ENCODE measurements at places on chromosomes 1 and 21.

- no peak for DNase-seq
These were observed 160.5 kb downstream of the PTBP2 start for GRCh38 chr1:96882096-96882495.

DNA sequence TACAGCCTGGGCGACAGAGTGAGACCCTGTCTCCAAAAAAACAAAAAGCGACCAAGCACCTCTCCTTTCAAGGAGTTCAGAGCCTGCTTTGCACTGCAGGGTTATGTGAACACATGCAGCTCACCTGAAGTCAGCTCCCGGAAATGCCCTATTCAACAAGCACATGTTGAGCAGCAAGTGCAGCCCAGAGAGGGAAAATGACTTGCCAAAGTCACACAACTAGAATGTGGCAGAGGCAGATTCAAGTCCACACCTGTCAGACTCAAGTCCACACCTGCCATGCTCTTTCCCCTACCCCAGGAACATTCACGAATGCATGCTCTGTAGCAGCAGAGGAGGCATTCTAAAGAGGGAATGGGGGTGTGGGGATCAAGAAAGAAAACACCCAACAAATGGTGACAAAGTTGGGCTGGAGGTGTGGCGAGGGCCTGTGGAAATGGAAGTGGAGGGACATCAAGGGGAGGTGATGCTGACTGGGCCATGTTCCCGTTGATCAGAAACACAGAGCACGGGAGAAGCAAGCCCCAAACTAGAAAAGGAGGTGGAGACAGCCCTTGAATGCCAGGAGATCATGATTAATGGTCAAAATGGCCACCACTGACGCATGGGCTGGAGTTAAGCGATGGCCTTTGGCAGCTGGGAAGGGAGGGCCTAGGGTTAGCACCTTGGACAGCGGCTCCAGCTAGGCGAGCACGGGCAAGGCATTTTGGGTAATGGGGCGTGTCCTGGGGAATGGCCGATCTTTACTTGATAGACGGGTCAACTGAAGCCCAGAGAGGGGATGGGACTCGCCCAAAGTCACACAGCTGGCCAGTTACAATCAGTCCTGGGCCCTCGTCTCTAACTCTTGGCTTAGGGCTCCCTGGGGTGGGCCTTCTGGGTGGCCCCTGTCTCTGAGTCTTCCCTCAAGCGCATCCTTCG, 21.5 kb downstream of the RAP1GAP start:
- DNase-seq = peak; percentile 70

- peak; percentile 45 for DNase-seq
These were observed 4.6 kb upstream of the SLC6A9 start for GRCh38 chr1:44035726-44036408.

DNA sequence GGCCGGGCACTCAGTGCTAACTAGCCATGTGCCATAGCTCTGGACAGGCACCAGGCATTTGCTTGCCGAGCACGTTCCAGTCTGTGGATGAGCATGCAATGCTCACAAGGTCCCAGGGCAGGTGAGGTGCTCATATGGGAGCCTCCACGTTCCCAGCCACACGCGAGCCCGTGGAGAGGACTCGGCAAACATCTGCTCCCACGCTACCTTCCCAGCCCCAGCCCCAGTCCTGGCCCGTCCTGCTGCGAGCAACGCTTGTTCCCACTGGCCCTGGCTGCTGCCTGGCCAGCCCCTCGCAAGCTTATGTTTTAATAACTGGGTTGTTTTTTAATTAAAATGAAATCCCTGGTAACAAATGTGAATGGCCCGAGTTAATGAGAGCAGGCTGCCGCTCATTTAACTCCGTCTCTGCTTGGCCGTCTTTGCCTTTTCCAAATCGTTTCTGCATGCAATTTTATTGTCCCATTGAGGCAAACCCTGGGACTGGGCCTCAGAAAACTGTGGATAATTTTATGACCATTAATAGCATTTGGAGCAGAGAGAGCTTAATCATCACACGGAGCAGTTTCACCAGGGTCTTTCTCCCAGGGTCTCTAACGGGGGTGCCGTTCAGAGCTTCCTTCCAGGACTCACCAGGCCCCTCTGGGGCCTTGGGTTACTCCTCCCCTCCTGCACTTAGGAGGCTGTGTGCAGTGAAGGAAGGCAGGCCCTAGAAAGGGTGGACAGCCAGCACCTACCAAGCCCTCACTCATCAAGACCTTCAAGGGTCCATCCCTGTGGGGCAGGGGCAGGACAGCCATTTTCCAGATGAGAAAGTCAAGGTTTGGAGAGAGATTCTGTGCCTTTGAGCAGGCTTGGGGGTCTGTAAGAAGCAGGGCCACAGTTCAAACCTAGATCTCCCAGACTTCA, 136.8 kb downstream of the GLIS1 start:
- no peak for DNase-seq

DNA sequence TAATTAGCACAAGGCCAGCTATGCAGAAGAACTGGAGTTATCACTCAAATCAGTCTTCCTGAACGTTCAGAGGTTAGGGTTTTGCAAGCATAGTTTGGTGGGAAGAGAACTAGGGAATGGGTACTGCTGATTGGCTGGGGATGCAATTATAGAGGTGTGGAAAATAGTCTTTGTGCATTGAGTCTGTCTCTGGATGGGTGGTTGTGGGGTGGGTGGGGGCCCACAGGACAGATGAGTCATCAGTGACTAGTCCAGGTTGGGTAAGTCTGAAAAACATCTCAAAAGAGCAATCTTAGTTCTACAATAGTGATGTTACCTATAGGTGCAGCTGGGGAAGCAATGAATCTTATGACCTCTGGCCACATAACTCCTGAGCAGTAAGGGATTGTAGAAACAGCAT, 89.7 kb upstream of the HMCN1 start:
- DNase-seq = no peak

DNA sequence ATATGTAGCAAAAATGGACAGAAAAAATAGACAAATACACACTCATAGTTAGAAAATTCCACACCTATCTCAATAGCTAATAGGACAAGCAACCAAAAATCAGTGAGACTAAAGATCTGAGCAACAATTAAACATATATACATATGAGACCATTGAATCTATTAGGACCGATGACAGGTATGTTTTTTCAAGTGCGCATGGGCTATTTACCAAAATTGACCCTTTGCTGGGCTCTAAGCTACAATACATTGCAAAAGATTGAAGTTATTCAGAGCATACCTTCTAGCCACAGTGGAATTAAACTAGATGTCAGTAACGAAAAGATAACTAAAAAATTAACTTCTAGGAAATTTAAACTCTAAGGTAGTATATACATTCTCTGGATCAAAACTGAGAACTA, 13.7 kb downstream of the CD55 start:
- DNase-seq = no peak

- no peak for DNase-seq
These were observed 42.6 kb upstream of the SRSF10 start for GRCh38 chr1:24022581-24023361.

GRCh38 chr1:53550201-53550741, 91.1 kb downstream of the DMRTB1 start:
- DNase-seq = no peak

DNA sequence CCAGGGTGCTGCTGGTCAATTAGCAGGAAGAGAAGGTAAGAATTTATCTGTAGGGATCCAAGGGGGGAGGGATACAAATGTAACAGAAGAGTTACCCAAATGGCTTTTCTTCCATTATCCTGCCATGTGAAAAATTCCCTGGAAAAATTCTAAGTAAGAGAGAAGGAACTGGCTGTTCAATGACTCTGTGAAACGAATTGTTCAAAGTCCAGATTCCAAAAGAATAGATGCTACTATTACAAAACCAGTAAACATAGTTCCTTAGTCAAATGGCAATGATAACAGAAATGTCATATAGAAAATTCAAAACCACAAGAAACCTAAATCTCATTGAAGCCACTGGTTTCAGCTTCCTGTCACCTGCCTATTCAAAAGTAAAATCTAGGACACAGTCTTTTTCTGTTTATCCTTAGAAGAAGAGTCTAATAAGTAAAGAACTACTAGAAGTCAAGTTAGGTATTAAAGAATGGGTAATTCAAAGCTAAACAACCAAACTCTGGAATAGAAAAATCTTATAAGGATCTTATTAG, 102.6 kb downstream of the ZNF644 start:
- DNase-seq = no peak

- DNase-seq = no peak
These were observed 34.9 kb downstream of the PLXNA2 start for GRCh38 chr1:208209286-208209685.

DNA sequence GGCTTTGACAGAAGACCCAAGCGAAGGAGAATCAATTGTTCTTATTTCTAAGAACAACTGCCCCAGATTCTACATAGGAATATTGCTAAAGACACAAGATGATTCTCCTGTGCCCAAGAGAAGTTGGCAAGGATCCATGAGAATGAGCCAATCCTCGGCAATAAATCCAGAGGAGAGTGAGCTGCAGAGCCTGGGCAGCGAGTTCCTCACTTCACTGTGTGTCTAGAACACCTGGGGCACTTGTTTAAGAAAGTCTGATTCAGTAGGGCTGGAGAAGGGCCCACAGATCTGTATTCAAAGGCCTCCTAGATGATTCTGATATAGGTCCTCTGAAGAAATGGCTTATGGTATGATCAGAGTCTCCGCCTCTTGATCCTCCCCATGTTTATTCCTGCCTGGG, 31.8 kb downstream of the GADD45A start:
- DNase-seq = no peak

GRCh38 chr1:15453734-15454133, 2.8 kb upstream of the CELA2A start:
- DNase-seq = no peak

- no peak for DNase-seq
These were observed 447.3 kb downstream of the AGBL4 start for GRCh38 chr1:49576327-49576901.

Measured in lung (tissue), 17 donors.